ENCODE measurements at places on chromosomes 12 and 14.
A peak's percentile ranks its signal among the peaks of the same experiment; 100 is the strongest.

DNA sequence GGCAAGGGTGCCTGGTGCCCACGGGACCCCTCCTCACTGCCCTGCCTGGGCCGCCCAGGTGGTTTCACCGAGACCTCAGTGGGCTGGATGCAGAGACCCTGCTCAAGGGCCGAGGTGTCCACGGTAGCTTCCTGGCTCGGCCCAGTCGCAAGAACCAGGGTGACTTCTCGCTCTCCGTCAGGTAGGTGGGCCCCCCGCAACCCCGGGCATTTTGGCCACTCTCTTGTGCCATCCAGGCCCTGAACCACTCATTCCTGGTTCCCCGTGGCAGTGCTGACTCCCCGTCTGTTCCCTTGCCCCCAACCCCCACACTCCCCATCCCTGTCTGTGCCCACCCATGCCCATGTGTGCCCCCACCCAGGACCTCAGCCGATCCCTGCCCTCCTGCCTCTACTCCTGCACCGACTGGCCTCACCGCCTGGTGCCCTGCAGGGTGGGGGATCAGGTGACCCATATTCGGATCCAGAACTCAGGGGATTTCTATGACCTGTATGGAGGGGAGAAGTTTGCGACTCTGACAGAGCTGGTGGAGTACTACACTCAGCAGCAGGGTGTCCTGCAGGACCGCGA is 480 bp downstream of the PTPN6 start:
- no peak for DNase-seq

DNA sequence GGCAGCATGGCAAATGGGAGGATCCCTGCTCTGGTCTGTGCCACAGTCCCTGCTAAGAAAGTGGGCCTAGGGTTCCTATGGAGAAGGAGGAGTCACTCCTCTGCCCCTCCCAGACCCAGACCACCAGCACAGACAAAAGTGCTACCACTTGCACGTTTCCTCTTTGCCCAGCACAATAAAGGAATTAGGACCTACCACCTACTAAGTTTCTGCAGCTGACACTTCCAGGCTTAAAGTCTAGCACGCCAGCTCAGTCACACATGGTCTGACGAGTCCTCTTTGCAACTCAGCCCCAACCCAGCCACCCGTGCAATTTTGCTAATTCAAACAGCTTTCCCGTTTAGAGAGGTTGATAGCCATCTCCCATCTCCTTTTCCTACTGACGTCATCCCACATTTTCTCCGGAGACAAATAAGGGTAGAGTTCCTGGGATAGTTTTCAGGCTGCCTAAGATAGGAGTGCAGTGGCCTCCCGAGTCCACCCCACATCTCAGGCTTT is 66.2 kb upstream of the PTGR2 start:
- DNase-seq: no peak

DNA sequence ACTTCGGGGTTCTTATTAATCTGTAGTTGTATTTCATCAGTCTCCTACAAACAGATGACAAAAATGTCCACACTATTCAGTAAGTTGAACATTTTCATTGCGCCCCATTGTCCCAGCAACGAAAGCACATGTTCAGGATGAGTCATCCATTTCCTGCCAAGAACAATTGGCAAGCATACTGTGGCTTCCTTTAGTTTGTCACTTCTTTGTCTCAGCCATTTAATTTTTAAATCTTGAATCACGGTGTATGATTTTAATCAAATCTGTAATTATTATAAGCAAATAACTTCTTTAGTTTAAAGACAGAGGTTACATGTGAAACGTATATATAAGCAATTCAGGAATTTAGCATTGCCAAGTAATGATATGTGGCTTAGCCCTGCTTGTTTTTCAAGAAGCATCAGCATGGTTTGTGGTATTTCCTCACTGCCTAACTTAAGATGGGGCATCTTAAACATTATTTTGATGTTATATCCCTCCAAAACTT is 211.3 kb upstream of the KRR1 start:
- DNase-seq: peak; percentile 26

GRCh38 chr12:24854017-24854416 is 94.9 kb downstream of the BCAT1 start:
- DNase-seq: no peak

GRCh38 chr12:2669560-2669959 is 125.2 kb upstream of the FKBP4 start:
- no peak for DNase-seq

- DNase-seq: no peak
These were observed 5.1 kb downstream of the AKAP3 start for GRCh38 chr12:4643747-4644146.

- DNase-seq: no peak
These were observed 33.9 kb downstream of the SERPINA3 start for GRCh38 chr14:94646066-94646465.

GRCh38 chr14:73884438-73885190 is 2.0 kb upstream of the ZNF410 start:
- DNase-seq: no peak

DNA sequence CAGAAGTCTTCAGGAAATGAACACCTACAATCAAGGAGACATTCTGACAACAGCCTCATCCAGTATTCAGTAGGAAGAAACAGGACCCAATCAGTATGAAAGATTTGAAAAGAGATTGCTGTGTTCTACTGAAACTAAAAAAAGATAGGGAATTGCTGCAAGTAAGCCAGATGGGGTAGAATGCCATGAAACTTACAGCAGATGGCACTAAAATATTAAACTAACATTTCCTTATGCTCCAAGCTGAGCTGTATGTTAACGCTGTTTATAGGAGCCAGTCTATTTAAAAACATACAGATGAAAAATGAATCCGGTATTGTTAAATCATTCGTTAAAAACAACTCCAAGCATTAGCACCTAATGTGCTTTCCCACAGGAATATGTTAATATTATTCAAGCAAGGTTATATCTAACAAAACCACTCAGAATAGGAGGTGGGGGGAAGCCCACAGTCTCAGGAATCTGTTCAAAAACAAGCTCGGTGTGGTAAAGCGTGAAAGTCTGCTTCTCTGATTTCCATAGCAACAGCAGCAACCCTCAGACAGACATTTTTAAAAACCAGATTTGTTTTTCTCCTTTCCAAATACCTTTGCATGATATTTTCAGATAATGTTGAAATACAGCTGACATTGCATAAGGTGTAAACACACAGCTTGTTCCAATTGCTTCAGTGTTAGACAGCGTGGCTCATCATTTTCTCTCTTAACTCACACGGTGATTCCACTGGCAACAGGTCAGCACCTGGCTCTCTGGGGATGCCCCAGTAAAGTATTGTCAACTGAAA is 131.4 kb upstream of the CCDC175 start:
- no peak for DNase-seq

- DNase-seq: no peak
These were observed 158.3 kb downstream of the ADGRD1 start for GRCh38 chr12:131112021-131112420.

DNA sequence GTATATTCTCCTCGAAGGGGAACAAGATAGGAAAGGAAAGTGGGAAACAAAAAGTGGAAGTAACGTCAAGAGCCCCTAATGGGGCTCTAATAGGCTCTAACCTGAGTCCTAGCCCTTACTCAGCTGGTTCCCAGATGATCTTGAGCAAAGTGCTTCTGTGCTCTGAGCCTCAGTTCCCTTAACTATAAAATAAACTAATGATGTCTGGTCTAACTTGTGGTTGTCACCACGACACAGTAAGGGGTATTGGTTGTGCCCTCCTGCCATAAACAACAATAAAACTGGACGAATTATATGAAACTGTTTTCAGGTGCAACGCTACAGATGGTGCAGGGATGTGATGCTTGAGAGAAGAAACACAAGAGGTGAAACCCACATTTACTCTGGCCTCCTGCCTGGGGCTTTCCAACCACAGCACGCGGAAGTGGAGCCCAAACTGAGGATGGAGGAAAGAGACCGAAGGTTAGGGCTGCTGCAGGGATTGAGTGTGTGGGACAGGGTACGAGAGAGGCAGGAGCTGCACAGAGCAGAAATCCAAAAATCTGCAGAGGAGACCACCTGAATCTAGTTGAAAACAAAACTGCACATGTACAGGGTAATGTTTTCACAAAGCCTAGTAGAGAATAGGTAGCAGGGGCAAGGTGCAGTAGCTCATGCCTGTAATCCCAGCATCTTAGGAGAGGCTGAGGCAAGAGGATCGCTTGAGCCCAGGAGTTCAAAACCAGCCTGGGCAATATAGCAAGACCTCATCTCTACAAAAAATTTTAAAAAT is 45.6 kb upstream of the BCL2L14 start:
- DNase-seq: peak; percentile 46

All from activated naive CD8-positive, alpha-beta T cell treated with anti-CD3 and anti-CD28 coated beads for 36 hours (primary cell).